ENCODE measurements at places on chromosomes 5 and 9.

DNA sequence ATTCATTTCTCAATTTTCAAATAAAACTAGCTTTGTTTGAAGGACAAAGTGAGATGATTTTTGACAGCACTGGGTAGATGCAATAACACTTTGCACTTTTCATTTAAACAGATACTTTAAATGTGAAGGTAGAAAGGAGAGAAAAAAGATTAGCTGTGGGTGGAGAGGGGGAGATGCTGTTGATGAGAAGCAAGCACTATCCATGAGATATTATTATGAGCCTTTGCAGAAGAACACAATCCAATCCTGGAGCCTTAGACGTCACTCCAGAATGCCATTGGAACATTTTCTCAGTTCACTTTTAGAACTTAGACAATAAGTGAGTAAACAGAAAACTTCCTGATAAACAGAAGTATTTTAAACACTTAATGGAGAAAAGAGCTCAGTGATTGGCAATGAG lies 351.1 kb downstream of the ARHGEF28 start:
- no peak for DNase-seq

- no peak for DNase-seq
These were observed 72.3 kb downstream of the RAPGEF1 start for GRCh38 chr9:131667576-131667975.

GRCh38 chr9:77864211-77864889 lies 167.3 kb downstream of the GNAQ start:
- peak; percentile 30 for DNase-seq

DNA sequence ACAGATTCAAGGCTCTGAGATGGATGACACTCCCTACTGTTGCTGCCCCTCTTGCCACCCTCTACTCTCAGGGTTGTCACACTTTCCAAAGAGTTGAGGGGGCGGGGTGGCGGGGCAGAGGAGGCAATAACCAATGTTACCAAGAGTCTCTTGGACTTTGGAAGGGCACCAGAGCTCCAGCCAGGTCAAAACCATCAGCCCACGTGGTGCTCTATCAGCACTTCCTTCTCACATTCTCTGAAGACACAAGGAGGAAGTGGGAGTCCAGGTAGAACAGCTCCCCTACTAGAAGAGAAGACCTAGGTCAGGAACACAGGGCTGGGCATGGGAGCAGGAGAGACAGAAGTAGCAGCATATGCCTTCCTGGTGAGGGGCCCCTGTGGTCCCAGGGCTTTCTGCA lies 33.0 kb upstream of the PIK3R1 start:
- no peak for DNase-seq

- DNase-seq: no peak
These were observed 74.7 kb upstream of the ANXA1 start for GRCh38 chr9:73076970-73077369.

DNA sequence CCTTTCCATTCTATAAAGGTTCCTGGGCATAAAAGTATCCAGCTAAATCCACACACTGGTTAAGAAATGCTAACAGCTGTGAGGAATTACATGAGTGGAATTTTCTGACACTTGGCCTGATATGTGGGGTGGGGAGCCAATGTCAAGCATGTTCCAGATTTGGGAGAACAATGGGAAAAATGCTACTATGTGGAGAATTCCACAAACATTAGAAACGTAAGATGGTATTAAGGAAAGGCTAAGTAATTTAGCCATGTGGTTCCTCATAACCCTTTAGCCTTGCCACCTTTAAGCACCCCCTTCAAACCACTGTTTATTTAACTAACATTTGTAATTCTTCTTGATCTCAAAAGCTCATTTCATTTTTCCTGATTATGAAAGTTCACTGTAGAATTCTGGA lies 149.2 kb downstream of the GNA14 start:
- DNase-seq: no peak

DNA sequence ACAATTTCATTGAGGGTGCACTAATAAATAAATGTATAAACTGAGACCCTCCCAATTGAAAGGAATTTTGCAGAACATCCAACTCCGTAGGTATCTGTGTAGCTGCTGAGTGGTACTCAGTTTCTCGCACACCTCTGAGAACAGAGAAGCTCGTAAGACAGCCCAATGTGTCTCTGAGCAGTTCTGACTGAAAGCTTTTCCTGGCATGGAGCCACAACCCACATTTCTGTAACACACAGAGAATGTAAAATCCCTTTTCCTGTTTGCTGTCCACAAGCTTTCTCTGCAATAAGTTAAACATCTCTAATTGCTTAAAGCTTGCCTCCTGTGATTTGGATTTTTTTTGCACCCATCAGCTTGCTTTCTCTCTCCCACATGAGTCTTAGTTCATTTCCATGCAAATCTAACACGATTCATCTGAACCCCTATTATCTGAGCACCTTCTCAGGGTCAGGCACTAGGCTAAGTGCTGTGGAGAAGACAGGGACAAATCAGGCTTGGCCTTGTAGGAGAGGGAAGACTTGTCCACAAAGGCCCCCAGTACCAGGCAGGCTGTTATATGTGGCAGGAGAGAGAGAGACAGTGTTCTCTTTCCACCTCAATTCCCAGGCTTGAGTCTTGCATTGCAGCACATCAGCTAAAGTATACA lies 44.2 kb upstream of the COL15A1 start:
- no peak for DNase-seq

DNA sequence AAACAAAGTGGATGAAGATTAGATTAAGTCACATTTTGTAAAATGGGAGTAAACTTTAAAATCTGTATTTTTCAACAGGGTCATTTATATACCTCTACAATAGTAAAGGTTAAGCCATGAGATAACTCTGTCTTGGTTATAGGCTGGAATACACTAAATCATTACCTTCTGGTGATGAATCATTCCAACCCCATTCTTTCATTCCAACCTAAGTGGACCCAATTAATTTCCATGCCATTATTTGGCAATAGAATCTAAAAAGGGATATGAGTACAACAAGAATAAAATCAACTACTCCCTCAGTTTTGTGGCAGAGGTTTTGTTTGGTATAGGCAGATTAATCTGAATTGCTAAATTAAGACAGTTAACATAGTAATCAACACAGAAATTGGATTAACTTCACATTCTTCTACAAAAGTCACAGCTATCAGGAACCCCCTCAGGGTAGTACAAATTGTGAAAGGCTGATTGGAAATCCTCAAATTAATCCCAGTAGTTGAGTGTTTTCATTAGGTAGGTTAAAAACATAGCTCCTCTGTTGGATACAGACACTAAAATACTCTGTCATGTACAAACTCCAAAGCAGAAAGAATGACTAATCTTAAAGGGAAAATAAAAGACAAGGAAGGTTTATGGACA lies 54.2 kb downstream of the ELAVL2 start:
- DNase-seq: no peak

GRCh38 chr5:55917402-55918086 lies 66.4 kb downstream of the IL31RA start:
- no peak for DNase-seq

Measured in erythroblast (primary cell).